Progenitor cell of endocrine pancreas (in vitro differentiated cells): ENCODE measurements at places on chromosomes 2 and 18.

DNA sequence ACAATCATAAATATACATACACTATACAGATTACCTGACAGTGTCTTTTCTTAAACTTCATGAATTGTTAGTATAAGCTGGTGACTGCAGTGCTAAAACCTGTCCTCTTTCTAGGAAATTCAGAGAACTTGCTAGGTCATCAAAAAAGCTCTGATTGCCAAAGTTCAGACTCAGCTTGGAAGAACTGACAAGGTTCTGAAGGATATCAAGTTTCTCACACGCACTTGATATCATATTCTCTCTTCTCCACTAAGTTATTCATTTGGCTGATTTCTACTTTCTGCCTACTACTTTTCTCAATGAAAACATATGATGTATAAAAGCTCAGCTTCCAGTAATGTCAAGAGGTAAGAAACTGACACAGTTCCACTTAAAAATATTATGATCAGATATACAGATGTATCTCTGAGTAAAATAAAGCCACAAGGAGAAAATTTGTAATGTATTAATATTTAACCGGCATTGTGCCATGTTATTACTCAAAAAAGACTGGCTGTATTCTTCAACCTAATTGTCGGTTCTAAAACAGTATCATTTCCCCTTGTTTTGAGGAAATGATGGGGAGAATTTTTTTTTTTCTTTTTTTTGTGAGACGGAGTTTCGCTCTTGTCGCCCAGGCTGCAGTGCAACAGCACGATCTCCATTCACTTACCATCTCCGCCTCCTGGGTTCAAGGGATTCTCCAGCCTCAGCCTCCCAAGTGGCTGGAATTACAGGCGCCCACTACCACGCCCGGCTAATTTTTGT, 2.4 kb downstream of the OSBPL1A start:
- DNase-seq: no peak

DNA sequence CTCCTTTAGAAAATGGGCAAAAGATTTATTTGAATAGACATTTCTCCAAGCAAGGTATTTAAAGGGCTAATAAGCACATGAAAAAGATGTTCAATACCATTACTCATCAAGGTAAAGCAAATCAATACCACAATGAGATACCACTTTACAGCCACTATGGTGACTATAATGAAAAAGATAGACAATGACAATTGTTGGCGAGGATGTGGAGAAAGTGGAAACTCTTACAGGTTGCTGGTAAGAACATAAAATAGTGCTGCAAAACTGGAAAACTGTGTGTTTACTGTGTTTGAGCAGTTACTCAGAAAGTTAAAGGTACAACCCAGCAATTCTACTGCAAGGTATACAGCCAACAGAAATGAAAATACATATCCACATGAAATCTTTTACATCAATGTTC, 31.9 kb upstream of the RNU4ATAC start:
- DNase-seq: no peak

DNA sequence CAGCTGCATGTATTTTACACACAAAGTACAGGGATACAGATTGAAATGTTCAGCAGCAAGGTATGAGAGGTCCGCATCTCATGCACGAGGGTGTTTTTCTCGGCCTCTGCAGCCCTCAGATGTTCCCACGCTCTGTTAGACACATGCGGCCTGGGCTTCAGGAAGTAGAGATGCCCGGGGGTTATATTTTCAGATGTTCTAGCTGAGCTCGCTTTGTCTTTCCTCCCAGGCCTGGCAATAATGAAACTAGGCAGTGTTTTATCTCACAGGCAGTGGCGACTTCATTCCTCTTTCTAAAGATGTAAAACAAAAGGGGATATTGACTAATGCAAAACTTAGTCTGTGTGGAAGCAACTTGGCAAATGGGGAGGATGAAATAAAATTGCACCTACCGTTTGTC, 190.7 kb downstream of the GBX2 start:
- DNase-seq: no peak

DNA sequence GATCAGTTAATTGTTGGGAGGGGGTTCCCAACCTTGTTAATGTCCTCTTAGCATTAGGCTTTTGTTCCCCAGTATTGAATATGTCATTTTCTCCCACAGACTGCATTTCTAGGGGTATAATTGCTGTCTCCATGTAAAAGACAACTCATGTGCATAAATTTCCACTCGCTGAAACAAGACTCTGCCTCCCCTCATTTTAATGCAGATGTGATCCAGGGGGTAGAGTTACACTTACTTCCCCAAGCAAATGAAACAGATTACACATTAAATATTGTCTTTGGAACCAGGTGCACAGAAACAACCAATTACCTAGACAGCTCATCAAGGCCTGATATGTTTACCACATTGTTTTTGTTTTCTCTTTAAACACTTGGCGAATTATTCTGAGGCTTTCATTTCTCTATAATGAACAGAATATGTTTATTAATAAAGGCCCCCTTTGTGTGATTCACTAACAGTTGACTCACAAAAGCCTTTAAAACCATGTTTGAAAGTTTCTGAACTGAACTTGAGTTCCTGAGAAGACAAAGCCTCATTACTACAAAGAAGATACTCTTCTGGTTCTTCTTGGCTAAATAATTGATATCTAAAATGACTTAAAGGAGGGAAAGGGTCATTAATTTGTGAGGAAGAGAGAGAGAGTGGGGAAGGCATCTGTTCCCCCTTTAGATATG, 15.0 kb upstream of the ACVR1 start:
- no peak for DNase-seq

DNA sequence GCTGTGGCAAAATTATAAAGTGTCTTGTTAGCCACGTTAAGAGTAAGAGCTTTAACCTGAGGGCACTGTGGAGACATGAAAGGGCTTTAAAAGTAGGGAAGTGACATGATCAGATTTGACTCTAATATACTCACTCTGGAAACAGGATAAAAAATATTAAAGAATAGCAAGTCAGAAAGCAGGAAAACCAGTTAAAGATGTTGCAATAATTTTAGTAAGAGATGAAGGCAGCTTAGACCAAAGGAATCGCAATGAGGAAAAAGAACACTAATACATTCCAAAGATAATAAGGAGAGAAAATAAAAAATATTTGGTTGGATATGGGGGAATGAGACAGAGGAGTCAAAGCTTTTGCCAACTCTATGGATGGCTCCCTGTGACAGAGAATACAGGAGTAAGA, 183.8 kb downstream of the DYM start:
- no peak for DNase-seq
